ENCODE measurements at places on chromosomes 1 and 21.

DNA sequence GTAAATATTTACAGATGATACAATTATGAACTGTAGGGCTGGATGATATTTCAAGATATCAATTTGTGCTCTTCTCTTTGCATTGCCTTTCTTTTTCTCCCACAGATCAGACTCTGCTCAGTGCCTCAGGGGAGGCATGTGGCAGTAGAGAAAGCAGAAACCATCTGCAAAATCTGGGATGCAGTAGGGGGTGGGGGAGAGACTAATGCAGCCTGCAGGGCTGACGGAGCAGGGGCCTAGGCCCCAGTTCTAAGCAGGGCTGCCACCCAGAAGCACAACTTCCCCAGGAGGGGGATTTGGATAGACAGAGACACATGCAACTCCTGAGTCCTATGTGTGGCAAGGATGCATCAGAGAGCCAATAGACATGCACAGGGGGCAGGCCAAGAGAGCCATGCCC, 511.6 kb downstream of the SMYD3 start:
- DNase-seq, result no peak

- DNase-seq, result no peak
Observed at GRCh38 chr21:37532868-37533780, 166.6 kb downstream of the DYRK1A start.

DNA sequence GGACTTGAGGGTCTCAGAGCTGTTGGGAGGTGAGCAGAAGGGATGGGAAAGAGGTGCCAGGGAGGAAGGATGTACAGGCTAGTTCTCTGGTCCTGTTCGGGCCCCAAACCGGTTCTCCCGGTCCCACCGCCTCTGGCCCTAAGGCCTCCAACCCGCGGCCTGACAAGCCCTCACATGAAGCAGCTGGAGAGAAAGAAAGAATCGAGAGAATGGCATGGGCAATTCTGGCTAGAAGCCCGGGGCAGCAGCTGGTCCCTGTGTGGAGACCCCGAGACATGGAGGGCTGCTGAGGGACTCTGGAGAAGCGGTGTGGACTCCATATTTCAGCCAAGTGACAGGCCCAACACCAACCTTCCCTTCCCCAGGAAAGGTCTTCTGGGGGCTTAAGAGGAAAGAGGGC, 730 bp downstream of the CDC42SE1 start:
- no peak for DNase-seq

DNA sequence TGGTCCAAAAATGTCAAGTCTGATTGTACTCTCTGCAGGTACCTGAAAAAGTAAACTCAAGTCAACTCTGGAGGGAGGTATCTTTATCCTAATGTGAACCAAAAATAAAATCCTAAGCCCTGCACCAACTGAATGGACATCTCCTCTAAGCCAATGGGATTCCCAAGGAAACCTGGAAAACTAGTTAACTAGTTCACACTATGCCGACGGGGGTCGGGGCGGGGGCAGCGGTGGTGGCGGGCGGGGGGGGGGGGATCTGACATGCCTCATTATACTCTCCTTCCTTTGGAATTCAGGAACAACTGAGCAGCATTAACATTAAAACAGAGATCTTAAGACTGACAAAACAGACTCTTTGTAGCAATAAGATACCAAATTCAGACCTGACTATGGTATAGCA, 452.6 kb upstream of the CAMK1G start:
- DNase-seq, result no peak

Data from activated CD4-positive, alpha-beta T cell treated with anti-CD3 and anti-CD28 coated beads, Interleukin-2, amount 50 U/mL, for 24 hours (primary cell).